ENCODE measurements at places on chromosomes 11 and 22.

- DNase-seq: no peak
Observed at GRCh38 chr22:23565915-23566704, 14.0 kb downstream of the IGLL1 start.

DNA sequence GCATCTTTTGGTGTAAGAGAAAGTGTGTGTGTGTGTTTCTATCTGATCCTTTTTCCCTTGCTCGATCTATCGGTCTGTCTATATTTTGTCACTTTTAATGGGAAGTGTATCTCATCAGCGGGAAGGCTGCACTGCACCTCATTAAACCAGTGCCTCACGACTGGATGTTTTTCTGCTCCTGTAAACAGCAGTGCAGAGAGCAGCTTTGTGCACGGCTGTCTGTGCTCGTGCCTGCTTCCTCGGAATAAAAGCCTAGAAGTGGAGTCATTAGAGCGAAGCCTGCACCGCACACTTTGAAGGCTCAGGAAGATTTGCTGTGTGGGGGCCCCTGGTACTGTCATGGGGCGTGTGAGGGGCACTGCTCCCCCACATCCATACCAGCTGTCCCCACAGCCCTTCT lies 27.0 kb upstream of the PARVG start:
- no peak for DNase-seq

- DNase-seq: no peak
Observed at GRCh38 chr22:50225200-50225969, 19.4 kb downstream of the TUBGCP6 start.

DNA sequence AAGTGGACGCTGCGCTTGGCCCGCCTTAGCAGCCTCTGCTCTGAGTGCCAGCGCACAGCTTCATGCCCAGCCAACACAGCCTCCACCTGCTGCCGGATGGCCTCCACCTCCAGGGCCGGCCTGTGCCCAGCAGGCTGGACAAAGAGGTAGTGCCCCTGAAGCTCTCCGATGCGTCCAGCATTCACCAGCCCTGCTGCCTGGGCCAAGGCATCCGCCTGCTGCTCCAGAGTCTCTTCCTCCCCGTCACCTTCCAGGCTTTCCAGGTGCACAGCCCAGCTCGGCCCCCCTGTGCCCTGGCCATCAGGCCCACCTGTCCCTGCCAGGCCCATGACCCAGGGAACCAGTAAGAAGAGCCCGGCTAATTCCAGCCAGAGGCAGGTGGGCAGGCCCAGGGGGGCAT lies 2.5 kb downstream of the PCSK7 start:
- DNase-seq: no peak

DNA sequence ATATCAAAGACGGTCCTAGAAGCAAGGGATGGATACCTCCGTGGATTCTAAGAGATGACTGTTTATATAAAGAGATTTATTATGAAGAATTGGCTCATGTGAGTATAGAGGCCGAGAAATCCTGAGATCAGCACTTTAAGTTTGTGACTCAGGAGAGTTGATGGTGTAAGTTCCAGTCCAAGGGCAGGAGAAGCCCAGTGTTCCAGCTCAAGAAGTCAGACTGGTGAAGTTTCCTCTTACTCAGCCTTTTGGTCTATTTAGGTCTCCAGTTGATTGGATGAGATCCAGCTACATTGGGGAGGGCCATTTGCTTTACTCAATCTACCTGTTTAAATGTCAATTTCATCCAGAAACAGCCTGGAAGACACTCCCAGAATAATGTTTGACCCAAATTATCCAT lies 45.1 kb downstream of the TSPAN18 start:
- no peak for DNase-seq

GRCh38 chr11:123532131-123532530 lies 102.1 kb downstream of the GRAMD1B start:
- DNase-seq: no peak

DNA sequence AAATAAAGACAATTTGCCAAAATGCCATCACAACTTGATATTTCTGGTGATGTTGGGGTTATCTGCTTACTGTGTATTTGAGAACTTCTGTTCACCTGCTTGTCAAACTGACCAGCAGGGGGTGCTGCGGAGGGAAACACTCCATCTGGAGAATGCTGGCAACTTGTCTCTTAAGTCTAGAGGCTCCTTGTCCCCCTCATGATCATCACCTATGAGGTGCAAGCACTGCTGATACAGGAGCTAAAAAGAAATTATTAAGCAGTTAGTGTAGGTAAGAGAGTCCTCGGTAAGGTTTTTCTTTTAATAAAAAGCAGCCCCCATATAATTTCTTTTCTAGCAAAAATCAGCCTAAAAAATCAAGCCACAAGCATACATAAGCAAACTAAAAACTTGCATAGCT lies 32.7 kb upstream of the GLYATL1B start:
- peak; percentile 70 for DNase-seq

DNA sequence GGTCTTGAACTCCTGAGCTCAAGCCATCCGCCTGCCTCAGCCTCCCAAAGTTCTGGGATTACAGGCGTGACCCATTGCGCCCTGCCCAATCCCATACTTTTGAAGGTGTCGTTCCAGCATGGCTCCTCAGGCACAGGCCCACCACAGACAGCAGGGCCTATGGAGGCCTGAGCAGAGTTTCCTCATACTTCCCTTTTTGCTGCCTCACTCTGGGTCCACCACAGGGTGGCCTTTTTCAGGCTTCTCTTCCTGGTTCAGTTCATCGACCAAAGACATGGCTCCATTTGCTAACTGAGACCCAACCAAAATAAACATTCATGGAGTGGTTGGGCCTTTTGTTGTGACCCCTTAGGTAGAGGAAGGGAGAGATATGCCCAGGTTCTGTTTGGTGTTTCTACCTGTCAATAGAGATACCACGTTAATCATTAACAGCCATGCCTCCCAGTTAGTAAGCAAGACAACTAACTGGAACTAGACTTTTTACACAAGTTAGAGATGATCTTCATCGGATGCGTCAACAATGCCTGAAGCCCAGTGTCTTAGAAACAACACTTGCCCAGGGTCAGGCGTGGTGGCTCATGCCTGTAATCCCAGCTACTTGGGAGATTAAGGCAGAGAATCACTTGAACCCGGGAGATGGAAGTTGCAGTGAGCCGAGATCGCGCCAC lies 35.1 kb downstream of the TRIOBP start:
- DNase-seq: peak; percentile 60

- DNase-seq: peak; percentile 84
Observed at GRCh38 chr11:93541884-93542810, 1.0 kb downstream of the SMCO4 start.

GRCh38 chr11:80846442-80846841 lies 1405.6 kb upstream of the TENM4 start:
- no peak for DNase-seq

GRCh38 chr11:96256215-96257011 lies 86.6 kb downstream of the MAML2 start:
- DNase-seq: no peak

GRCh38 chr11:103547024-103547423 lies 437.8 kb downstream of the DYNC2H1 start:
- no peak for DNase-seq

Data from suppressor macrophage treated with lipopolysaccharide for 4 hours (primary cell).